ENCODE measurements at places on chromosomes 2 and 18. TPM values are rescaled to one million over a fixed set of nuclear protein-coding genes. Genes with fewer than 3 reads are reported as not detected.
A peak's percentile ranks its signal among the peaks of the same experiment; 100 is the strongest.

DNA sequence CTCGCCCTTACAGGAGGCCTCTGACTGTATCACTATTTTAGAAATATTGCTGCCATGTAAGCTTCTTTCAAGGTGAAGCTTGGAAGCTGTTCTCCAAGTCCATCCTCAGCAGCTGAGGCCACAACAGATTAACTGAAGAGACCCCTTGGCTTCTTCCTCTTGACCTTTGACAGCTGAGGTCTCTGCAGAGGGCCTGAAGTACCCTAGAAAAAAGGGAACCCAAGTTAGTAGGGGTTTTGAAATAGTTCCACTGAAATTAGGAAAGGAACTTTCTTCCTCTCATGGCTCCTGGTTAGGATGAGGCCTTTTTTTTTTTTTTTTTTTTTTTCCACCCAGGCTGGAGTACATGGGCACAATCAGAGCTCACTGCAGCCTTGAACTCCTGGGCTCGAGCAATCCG is 15.5 kb upstream of the IHH start:
- H3K4me1 ChIP-seq, result no peaks in the 10 kb centered on the region
- H3K4me3 ChIP-seq, result no peak overlapping the region
- H3K36me3 ChIP-seq, result peaks cover 28% of the 10 kb centered on the region
- no peak for DNase-seq

DNA sequence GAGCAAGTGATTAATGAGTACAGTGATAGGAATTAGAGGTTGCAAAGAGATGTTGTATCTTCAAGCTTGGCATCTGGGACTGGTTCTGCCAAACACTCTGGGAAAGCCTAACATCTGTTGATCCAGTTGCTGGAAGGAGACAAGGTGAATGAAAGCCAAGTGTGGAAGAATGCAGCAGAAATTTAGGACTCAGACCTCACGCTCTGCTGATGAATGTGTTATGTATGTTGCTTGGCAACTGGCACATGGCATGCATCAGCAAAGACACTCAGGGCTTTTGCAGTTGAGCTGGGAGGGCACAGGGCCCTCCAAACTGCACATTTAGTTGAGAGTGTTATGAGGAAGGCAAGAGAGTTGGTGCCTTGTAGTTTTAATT is 105.5 kb downstream of the COLEC12 start:
- no peak for DNase-seq
- H3K27ac ChIP-seq, result peak overlapping the region; percentile 81
- H3K4me1 ChIP-seq, result peaks cover 24% of the 10 kb centered on the region

The TLX2 gene
- total RNA-seq, result 0.99 TPM

GRCh38 chr18:77015771-77016710 is 116.5 kb downstream of the MBP start:
- no peak overlapping the region for H3K4me3 ChIP-seq
- peaks cover 11% of the 10 kb centered on the region for H3K36me3 ChIP-seq
- H3K4me1 ChIP-seq, result peaks cover 26% of the 10 kb centered on the region
- no peak for DNase-seq

- H3K4me1 ChIP-seq, result no peaks in the 10 kb centered on the region
- no peak for DNase-seq
- H3K27me3 ChIP-seq, result no peaks in the 10 kb centered on the region
- no peaks in the 10 kb centered on the region for H3K36me3 ChIP-seq
- H3K27ac ChIP-seq, result no peak overlapping the region
- no peak overlapping the region for H3K4me3 ChIP-seq
Observed at GRCh38 chr2:133344849-133345248, 223.4 kb downstream of the NCKAP5 start.

The ATOH8 gene
- 124 TPM for total RNA-seq

GRCh38 chr2:205411558-205411957 is 270.7 kb upstream of the NRP2 start:
- H3K4me3 ChIP-seq, result no peak overlapping the region
- H3K27me3 ChIP-seq, result no peaks in the 10 kb centered on the region
- no peak overlapping the region for H3K27ac ChIP-seq
- H3K36me3 ChIP-seq, result no peaks in the 10 kb centered on the region
- no peaks in the 10 kb centered on the region for H3K4me1 ChIP-seq

- no peak overlapping the region for H3K4me3 ChIP-seq
- DNase-seq, result no peak
- peaks cover 77% of the 10 kb centered on the region for H3K4me1 ChIP-seq
- peak overlapping the region; percentile 97 for H3K27ac ChIP-seq
- H3K36me3 ChIP-seq, result peaks cover 66% of the 10 kb centered on the region
- H3K27me3 ChIP-seq, result no peaks in the 10 kb centered on the region
Observed at GRCh38 chr2:150471813-150472510, 15.5 kb downstream of the RND3 start.

- H3K4me3 ChIP-seq, result no peak overlapping the region
- H3K36me3 ChIP-seq, result no peaks in the 10 kb centered on the region
- peaks cover 29% of the 10 kb centered on the region for H3K4me1 ChIP-seq
- no peak for DNase-seq
Observed at GRCh38 chr18:8835521-8835953, 130.2 kb downstream of the MTCL1 start.

The MYOM1 gene
- 31.7 TPM for total RNA-seq
